ENCODE measurements at places on chromosomes 4 and X.

DNA sequence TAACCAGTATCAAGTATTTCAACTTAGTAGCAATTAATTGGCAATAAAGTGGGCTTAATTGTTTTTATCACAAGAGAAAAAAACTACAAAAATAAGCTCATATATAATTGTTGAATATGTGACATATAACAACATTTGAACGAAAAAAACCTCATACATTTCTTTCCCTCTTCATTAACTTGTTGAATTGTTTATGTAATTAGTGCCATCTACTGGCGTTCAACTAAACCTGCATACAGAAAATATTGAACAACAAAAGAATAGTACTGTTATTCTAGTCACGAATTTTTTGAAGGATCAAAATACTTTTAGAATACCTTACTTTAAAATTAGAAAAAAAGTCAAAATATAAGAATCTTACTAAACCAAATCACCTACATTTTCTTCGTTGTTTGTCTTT, 586.5 kb upstream of the FTHL17 start:
- DNase-seq: no peak

DNA sequence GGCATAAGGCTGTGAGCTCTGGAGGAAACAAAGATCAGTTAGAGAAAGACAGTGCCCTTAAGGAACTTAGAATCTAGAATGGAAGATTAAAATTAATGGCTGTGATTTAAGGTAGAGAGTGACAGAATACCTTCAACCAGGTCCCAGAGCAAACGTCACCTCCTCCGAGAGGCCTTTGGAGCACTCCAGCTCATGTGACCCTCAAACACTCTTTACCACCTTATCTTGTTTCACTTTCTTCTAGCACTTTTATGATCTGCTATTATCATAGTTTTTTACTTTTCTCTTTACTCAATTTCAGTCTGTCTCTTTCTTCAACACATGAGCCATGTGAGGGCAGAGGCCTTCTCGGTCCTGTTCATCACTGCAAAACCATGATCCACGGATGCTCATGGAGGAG, 187.0 kb downstream of the SMIM20 start:
- no peak for DNase-seq

- no peak for DNase-seq
Observed at GRCh38 chrX:45070116-45071007, 130.3 kb downstream of the DIPK2B start.

GRCh38 chrX:43121637-43122036, 343.7 kb upstream of the PPP1R2C start:
- no peak for DNase-seq

DNA sequence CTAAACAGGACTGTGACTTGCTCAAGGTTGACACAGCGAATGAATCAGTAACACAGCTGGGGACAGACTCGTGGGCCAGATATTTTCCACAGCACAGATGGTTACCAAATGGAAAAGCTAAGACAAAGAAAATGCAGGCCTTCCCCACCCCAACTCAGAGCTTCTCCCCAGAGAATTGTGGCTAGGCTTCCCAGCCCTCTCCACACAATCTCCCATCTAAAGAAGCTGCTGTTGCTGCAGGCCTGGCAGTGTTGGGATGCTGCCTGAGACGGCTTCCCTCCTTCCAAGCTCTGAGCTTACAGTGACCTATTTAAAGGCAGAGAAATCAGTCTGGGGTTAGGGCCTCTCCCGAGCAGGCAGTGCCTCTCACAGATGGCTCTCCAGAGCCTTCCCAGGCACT, 46.5 kb upstream of the PGRMC1 start:
- DNase-seq: no peak

DNA sequence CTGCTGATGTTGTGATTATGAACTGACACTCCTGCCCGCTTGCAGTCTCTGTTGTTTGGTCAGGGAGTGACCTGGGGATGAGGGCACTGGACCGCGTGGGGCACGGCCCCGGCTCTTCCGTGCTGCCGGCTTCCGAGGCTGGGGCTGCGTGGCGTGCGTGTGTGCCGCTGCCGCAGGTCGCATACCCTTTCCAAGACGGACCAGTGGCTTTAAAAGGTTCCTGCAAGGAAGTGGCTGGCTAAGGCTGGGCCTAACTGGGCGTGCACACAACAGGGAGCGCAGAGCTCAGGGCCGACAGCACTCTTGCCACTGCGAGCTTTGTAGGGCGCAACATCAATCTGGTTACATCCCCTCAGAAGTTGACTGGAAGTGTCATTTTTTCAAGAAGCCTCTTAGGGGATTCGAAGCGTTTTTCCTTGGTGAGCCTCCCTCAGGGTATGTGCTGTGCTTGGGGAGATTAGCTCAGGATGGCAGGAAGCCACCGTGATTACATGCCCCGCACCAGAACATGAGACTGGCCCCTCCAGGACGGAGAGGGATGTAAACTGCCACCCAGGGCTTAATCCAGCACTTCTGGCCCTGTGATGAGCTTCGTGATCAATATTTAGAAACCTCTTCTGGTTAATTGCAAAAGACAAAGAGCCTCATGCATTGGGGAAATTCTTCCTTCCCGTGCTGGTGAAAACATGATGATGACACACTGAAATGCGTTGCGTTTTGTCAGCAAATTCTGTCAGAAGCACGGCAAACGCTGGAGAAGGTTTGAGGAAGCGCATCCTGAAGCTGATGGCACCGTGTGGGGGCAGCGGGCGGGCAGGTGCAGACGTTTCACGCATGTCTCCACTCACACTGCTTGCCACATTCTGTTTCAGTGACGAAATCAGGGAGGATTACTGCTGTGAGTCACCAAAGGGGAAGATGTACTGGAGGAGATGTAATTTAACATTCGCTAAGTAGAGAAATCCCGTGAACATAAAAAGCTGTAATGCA, 11.1 kb downstream of the MAEA start:
- no peak for DNase-seq

DNA sequence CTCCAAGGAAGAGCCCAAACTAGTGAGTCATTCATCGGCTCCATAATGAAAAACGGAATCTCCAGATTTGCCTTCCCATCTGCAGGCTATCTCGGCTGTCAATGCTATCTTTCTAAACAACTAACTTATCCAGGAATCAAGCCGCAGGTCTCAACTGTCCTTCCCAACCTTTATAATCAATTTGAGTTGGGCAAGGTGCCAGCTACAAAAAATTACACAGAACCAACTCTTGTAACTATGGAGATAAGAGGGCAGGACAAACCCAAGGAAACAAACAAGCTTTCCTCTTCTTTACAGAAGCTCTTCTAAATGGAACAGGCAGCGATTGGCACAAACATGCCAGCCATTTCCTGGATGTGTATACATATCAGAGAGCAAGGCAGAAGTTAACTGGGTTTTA, 61.2 kb upstream of the RAI2 start:
- no peak for DNase-seq

GRCh38 chr4:53015681-53016080, 153.6 kb downstream of the RASL11B start:
- DNase-seq: no peak

GRCh38 chr4:107740381-107740780, 20.3 kb upstream of the PAPSS1 start:
- no peak for DNase-seq

- DNase-seq: no peak
Observed at GRCh38 chrX:68421636-68422035, 11.7 kb downstream of the OPHN1 start.

- DNase-seq: no peak
Observed at GRCh38 chr4:76607266-76607799, 172.3 kb downstream of the SHROOM3 start.

- DNase-seq: no peak
Observed at GRCh38 chr4:42596918-42597317, 60.0 kb downstream of the ATP8A1 start.

DNA sequence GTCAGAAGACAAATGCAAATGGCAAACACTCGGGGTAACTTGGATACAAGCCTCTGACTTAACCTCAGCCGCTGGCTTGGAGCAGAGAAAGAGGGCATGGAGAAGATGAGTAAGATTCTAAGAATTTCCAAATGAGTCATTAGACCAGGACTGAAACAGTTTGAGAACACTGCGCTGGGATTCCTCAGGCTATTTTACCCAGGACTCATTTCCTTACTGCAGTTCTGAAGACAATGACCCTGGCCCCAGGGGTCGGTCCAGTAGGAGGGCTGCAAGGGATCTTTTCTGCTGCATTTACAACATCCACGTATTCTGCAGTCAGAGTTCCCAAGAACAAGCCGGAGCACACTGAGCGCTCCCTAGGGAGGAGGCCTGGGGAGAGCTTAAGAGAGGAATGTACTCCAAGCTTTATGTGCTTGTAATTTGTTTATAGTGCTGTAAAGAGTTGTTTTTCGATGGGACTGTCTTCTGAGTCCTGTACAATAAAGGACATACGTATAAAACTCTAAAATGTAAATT, 27.3 kb upstream of the SORBS2 start:
- no peak for DNase-seq

DNA sequence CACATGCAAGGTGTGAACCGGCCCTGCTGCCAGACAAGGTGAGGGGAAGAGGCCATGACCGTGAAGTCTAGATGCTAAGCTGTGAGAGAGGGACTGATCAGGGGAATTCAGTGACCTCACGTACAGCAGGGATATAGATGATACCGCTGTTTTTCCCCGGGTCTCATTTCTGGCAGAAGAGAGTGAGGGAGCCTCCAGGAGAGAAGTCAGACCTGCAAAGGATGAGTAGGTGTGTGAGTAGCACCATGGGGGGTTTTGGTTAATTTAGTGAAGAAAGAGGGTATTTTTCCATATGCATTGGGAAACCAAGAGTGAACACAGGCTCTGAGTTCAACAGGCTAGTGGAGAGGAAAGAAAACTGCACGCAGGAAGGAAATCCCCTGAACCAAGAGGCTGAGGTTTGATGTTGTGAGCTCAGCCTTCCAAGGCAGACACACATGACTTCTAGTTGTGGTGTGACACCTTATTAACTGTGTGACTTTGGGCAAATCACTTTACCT, 127.6 kb upstream of the GATB start:
- no peak for DNase-seq

DNA sequence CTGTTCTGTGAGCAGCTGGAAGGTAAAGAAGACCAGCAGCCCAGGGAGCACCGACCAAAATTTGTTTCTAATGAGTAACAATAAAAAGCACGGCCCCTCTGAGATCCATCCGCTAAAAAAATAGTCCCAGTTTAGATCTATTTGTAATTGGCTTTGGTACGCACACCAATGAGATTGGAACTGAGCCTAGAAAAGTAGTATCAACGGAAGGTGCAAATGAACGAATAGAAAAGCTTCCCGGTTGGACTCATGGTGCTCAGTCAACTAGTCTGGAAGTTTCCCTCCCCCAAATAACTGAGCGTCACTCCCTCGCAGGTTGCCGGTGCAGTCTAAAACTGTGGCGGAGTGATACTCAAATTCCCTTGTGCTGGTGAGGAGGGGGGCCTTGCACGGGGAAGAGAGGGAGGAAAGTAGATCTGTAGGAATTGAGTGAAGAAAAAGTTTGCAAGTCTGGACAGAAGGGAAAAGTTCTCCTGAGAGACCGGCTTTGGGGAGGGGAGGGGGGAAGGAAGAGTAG, at the start of gene COL4A5:
Gene COL4A5 (plus strand): TSS at position 413 of the 517 bp plus-strand sequence. CDS start 288 bp downstream, outside the sequence.
- DNase-seq: no peak

GRCh38 chrX:50495616-50496015, 25.0 kb upstream of the DGKK start:
- DNase-seq: no peak
